ENCODE measurements at places on chromosomes 3 and 15.
A peak's percentile ranks its signal among the peaks of the same experiment; 100 is the strongest.

- DNase-seq, result no peak
Observed at GRCh38 chr15:73530649-73531048, 87.7 kb downstream of the REC114 start.

DNA sequence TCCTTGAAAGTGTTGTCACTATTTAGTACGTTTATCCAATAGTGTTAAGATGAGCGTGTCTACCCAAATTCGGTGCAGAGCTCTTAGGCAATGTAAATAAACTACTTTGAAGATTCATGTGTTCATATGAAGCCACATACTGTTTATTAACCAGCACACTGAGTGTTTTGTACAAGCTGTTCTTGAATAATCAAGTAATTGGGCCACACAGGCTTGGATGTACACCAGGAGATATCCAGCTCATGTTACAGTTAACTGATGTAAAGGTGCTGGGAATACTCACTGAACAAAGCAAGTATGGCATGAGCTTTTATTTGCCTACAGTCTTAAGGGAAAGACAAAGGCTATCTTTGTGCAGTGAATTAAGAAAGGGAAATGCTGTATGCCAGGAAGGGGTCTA, 632 bp upstream of the DHX36 start:
- DNase-seq, result no peak

DNA sequence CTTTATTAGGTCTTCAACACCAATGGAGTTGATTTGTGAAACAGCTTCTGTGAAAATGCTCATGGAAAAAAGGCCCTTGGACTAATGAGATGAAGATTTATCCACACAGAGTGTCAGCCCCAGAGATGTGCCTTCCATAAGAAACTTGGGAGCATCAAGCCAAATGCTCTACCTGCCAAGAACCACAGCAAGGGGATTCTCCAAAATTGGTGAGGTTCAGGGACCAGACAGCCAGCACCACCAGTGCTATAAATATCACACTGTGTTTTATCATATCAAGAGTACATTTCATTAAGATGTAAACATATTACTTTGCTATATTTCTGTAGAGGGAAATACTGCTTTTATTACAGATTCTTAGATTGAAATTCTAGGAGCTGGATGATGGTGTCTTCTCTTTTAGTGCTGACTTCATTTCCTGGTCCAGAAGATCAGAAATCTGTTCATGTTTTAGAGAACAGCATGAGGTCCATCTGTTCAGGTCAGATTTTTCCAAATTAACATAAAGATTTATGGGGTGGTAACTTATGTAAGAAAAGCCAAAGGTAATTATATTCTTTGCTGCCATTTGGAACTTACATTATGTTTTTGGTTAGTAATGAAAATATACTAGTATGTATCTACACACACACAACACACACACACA, 17.7 kb downstream of the SLC35G2 start:
- no peak for DNase-seq

GRCh38 chr3:53229171-53229570, 26.7 kb downstream of the TKT start:
- DNase-seq, result no peak

DNA sequence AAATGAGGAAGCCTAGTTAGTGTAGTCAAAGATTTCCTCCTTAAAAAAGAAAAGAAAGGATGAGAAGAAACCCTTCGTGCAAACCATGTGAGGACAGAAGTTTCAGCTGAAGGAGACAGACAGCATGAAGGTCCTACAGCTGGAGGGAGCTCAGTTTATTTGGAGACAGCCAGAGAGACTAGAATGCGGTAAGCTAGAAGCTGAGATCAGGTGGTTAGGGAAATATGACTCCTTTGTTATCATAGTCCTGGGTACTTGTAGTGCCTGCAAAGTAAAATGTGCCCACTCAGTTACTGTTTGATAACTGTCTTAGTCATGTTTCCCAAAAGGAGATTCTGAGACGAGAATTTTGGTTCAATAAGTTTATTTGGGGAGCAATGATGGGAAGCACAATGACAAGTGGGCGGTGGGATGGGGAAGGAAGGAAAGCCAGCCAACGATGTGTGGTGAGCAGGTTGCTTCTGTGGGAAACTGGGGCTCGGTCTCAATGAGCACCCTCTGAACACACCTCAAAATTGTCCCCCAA, 178.8 kb upstream of the SNTN start:
- no peak for DNase-seq

- DNase-seq, result peak; percentile 24
Observed at GRCh38 chr3:180680097-180680430, 775 bp upstream of the CCDC39 start.

- no peak for DNase-seq
Observed at GRCh38 chr3:122519693-122520092, 5.0 kb upstream of the KPNA1 start.

GRCh38 chr3:122695927-122696561, 15.4 kb downstream of the PARP14 start:
- DNase-seq, result no peak

- no peak for DNase-seq
Observed at GRCh38 chr3:113247675-113248458, 36.5 kb downstream of the BOC start.

DNA sequence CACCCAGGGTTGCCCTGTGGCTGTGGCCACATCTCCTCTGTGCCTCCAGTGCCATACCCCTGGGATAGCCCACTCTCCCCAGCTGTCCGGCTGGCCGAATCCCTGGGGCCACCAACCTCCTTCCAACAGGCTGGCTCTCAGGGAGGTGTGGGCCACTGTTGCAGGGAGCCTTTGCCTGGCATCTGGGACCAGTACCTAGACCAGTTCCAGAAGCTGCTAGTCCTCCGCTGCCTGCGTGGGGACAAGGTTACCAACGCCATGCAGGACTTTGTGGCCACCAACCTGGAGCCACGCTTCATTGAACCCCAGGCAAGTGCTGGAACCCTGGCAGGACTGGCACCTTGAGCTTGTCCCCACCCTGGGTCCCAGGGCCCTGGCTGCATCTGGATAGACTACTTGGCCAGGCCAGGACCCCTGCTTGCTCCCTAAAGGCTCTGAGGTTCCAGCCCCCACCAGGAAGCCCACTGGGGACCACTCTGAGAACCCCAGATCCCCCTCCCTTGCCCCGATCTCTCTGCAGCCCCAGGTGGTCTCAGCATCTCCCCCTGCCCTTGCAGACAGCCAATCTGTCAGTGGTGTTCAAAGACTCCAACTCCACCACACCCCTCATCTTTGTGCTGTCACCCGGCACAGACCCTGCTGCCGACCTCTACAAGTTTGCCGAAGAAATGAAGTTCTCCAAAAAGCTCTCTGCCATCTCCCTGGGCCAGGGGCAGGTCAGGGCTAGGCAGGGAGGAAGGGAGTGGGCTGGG, 50.0 kb downstream of the SEMA3G start:
- no peak for DNase-seq

GRCh38 chr3:64445109-64445943, 220.1 kb upstream of the PRICKLE2 start:
- DNase-seq, result peak; percentile 68
